ENCODE measurements at places on chromosomes 4 and X. TPM values are rescaled to one million over a fixed set of nuclear protein-coding genes. Genes with fewer than 3 reads are reported as not detected.

The HAND2 gene
- 0.41 TPM for total RNA-seq

The PCDH19 gene
- total RNA-seq = 0.06 TPM

The KCND1 gene
- total RNA-seq = 0.44 TPM

The NLRP2B gene
- not detected for total RNA-seq

The NCAPG gene
- total RNA-seq = 74.7 TPM

The SMIM10 gene
- total RNA-seq = 0.43 TPM

The REPS2 gene
- total RNA-seq = 0.31 TPM

The ZNF157 gene
- total RNA-seq = 0.25 TPM

The CENPE gene
- 22.1 TPM for total RNA-seq

The SPANXA2 gene
- total RNA-seq = not detected
